Kidney epithelial cell (primary cell): ENCODE measurements at places on chromosomes 5 and 9. TPM values are rescaled to one million over a fixed set of nuclear protein-coding genes. Genes with fewer than 3 reads are reported as not detected.

DNA sequence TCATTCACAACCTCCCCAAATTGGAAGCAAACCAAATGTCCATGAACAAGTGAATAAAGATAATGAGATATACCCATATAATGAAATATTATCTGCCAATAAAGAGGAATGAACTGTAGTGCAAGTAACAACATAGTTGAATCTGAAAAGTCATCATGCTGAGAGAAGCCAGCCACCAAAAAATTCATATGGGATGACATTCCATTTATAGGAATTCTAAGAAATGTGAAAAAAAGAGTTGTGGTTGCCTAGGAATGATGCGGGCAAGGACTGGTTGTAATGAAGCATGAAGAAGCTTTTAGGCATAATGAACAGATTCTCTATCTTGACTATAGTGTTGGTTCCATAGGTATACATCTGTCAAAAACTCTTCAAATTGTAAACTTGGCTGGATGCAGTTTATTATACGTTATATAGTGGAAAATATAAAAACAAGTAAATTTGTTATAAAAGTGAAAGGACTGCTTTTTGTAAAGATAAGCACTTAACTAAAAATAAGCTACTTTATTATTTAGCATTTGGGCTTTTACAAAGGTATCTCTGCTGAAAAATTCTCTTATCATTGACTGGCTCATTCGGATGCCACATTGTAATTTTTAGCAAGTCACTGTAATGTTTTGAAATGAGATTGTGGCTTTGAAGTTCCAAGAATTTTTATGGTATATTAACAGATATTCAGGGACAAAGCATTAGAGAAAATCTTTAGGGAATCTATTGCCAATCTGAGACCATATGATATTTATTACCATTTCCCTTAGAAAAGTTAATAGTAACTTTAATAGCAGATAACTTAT, 21.2 kb upstream of the TTC23L start:
- no peak for DNase-seq

DNA sequence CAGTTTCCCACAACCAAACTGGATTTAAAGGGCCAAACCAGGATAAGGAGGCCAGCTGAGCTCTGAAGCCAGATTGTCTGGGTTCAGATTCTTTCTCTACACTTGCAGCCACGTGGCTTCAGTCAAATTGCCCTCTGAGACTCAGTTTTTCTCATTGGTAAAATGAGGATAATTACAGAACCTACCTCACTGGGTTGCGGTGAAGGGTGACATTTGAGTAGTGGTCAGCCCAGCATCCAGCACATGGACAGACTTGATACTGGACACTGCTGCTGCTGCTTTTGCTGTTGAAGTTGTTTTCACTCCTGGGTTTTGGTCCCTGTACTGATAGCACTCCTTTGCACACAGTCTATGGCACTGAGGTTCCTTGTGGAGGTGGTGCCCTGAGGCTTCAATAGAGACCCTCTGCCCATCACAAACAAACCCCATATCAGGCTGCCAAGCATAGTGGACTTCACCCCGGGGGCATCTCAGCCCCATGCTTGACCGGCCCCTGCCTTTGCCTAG, 25.7 kb upstream of the CDKN2AIPNL start:
- DNase-seq = no peak

DNA sequence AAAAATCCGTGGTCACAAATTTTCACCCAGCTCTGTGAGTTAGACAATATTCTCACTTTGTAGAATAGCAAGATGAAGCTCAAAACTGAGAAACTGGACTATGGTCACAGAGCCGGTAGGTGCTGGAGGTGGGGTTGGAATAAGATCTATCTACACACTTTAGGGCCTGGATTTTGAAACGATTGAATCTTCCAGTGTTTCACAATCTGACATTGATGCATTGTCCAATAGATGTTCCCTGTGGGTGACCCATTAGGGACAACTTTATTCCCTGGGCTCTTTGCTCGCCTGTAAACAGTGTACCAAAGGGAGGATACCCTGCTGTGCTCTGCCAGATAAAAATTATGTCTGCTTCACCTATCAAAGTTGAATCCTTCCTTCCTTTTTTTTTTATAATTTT, 145.4 kb upstream of the MPDZ start:
- no peak for DNase-seq

DNA sequence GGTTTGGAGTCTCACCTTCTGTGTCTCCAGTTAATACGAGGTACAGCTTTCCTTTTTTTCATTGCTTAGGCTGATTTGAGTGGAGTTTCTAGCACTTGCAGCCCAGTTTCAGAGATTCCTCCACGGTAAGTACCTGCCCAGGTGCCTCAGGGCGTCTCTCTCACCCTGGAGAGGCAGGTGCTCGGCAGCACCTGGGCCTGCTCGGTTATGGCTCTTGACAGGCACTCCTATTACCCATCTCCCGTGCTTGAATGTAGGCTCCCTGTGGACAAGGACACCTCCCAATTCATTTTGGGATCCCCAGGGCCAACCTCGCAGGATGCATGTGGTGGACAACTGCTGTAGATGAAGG, 144.3 kb downstream of the NR3C1 start:
- DNase-seq = no peak

Gene CRB2
- total RNA-seq = 1.3 and 1.6 TPM in 2 replicates
